Osteoblast (primary cell): ENCODE measurements at places on chromosomes 2 and 18. TPM values are rescaled to one million over a fixed set of nuclear protein-coding genes. Genes with fewer than 3 reads are reported as not detected.

The EGR4 gene
- total RNA-seq, result not detected in 2 replicates

The CXCR1 gene
- not detected in 2 replicates for total RNA-seq

The RAB17 gene
- total RNA-seq, result 0.36 TPM in 1 of 2 replicates, not detected in the other

The HRH4 gene
- total RNA-seq, result under 0.01 TPM in 2 replicates

The ERCC3 gene
- 43.1 and 43.9 TPM in 2 replicates for total RNA-seq

The RGPD4 gene
- total RNA-seq, result under 0.01 TPM in 1 of 2 replicates, not detected in the other

The BOLL gene
- total RNA-seq, result not detected in 2 replicates

The ATP5MC3 gene
- 87.2 and 94.3 TPM in 2 replicates for total RNA-seq

The SLC11A1 gene
- total RNA-seq, result 0.29 and 0.36 TPM in 2 replicates

The LIPG gene
- total RNA-seq, result 2.2 and 3.5 TPM in 2 replicates

The PDCD1 gene
- not detected in 2 replicates for total RNA-seq

The ARHGAP25 gene
- total RNA-seq, result under 0.01 and 0.29 TPM in 2 replicates

The FOXI3 gene
- not detected in 2 replicates for total RNA-seq

The EPB41L3 gene
- 0.72 and 0.88 TPM in 2 replicates for total RNA-seq

The SDC1 gene
- total RNA-seq, result 7.6 and 11.8 TPM in 2 replicates

The CPO gene
- total RNA-seq, result not detected in 2 replicates

The WNT6 gene
- total RNA-seq, result not detected in 2 replicates

The ANTXR1 gene
- 123 and 134 TPM in 2 replicates for total RNA-seq

The DUSP11 gene
- 32.9 and 36.2 TPM in 2 replicates for total RNA-seq

The MC4R gene
- under 0.01 TPM in 1 of 2 replicates, not detected in the other for total RNA-seq

The NEB gene
- 0.29 and 0.36 TPM in 2 replicates for total RNA-seq

The SEPTIN10 gene
- 101 and 107 TPM in 2 replicates for total RNA-seq

The UGT1A6 gene
- not detected in 2 replicates for total RNA-seq

The SYT4 gene
- not detected in 2 replicates for total RNA-seq

The LBX2 gene
- total RNA-seq, result 4.1 and 5.4 TPM in 2 replicates

The PLCD4 gene
- total RNA-seq, result 2.5 and 4.4 TPM in 2 replicates

The KIAA2012 gene
- total RNA-seq, result under 0.01 TPM in 1 of 2 replicates, not detected in the other

The DOK1 gene
- total RNA-seq, result 89.8 and 93.1 TPM in 2 replicates

The ERMN gene
- total RNA-seq, result 1.4 and 2.7 TPM in 2 replicates

The TMEM182 gene
- total RNA-seq, result 1.4 and 2.7 TPM in 2 replicates

The TSGA10 gene
- 4.0 and 5.0 TPM in 2 replicates for total RNA-seq

The MLPH gene
- total RNA-seq, result 25.7 and 32.1 TPM in 2 replicates
